Activated CD4-positive, alpha-beta T cell treated with anti-CD3 and anti-CD28 coated beads, Interleukin-2, amount 10 ng/mL, durations not matched to agents 24 days and 14 days (primary cell): ENCODE measurements at places on chromosomes 1 and 21. TPM values are rescaled to one million over a fixed set of nuclear protein-coding genes. Genes with fewer than 3 reads are reported as not detected.

DNA sequence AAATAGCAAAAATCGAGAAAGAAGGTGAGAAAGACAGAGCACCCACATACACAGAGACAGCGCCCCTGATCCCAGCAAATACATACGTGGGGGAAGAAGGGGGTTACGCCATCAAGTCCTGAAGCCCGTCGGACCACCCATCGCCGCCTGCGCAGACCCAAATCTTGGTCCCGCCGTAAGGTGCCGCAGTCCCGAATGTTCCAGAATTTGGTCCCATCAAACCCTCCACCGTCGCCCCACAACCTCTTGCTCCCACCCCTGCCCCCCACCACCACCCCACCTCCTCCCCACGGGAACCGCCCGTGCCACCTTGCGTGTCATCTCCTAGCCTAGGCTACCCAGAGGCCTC is 71.7 kb downstream of the CD46 start:
- H3K36me3 ChIP-seq, result peaks cover 16% of the 10 kb centered on the region
- H3K4me1 ChIP-seq, result peaks cover 61% of the 10 kb centered on the region
- H3K4me3 ChIP-seq, result peak overlapping the region; percentile 83
- peaks cover 2% of the 10 kb centered on the region for H3K27me3 ChIP-seq
- no peak for DNase-seq
- H3K27ac ChIP-seq, result peak overlapping the region; percentile 92

GRCh38 chr1:64525116-64525686 is 55.3 kb downstream of the CACHD1 start:
- no peak for DNase-seq
- H3K4me3 ChIP-seq, result no peak overlapping the region
- no peaks in the 10 kb centered on the region for H3K4me1 ChIP-seq
- no peak overlapping the region for H3K27ac ChIP-seq
- peaks cover 9% of the 10 kb centered on the region for H3K27me3 ChIP-seq

DNA sequence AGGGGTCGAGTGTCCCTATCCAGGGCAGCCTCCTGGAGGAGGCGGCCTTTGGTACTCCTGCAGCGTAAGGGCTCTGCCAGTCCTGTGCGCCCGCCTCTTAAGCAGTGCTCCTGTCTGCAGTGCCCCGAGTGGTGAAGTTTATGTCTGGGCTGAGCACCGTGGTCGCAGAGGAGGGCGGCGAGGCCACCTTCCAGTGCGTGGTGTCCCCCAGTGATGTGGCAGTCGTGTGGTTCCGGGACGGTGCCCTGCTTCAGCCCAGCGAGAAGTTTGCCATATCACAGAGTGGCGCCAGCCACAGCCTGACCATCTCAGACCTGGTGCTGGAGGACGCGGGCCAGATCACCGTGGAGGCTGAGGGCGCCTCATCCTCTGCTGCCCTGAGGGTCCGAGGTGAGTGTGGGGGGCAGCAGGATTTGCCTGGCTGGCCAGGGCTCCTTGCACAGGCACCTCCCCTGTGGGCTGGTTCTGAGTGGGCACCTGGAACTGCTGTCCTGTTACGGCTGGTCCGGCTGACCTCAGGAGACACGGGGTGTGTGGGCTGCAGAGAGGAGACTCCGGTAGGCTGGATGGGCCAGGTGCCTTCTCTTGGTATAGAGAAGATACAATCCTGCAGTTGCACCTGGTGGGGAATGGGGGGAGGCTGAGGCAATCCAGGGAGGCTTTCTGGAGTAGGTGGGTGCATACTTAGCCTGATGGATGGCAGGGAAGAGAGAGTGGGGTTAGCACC is 66.8 kb downstream of the OBSCN start:
- peak overlapping the region; percentile 80 for H3K4me3 ChIP-seq
- H3K4me1 ChIP-seq, result peaks cover 6% of the 10 kb centered on the region
- H3K36me3 ChIP-seq, result no peaks in the 10 kb centered on the region
- H3K27me3 ChIP-seq, result no peaks in the 10 kb centered on the region

- H3K27ac ChIP-seq, result no peak overlapping the region
- H3K4me1 ChIP-seq, result peaks cover 31% of the 10 kb centered on the region
- H3K36me3 ChIP-seq, result peaks cover 2% of the 10 kb centered on the region
- DNase-seq, result no peak
- no peaks in the 10 kb centered on the region for H3K27me3 ChIP-seq
- no peak overlapping the region for H3K4me3 ChIP-seq
Observed at GRCh38 chr1:174152427-174152826, 6.9 kb upstream of the RABGAP1L start.

DNA sequence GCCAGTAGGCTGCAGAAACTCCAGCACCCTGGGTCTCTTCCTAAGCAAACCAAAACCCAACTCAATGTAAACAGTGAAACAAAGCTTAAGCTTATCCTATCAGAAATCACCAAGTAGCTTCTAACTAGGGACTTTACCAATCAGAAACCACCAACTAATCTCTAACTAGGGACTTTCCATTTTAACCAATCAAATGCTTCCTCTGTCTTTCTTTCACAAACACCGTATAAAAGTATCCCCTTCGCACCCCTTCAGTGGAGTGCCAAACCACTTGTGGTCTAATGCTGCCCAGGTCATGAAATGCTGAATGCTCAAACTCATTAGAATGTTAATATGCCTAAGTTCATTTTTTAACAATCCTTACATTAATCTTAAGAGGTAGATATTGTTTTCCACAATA is 250.5 kb upstream of the DUSP10 start:
- H3K4me3 ChIP-seq, result no peak overlapping the region
- H3K27ac ChIP-seq, result no peak overlapping the region
- DNase-seq, result no peak
- peaks cover 1% of the 10 kb centered on the region for H3K36me3 ChIP-seq
- H3K4me1 ChIP-seq, result peaks cover 26% of the 10 kb centered on the region

DNA sequence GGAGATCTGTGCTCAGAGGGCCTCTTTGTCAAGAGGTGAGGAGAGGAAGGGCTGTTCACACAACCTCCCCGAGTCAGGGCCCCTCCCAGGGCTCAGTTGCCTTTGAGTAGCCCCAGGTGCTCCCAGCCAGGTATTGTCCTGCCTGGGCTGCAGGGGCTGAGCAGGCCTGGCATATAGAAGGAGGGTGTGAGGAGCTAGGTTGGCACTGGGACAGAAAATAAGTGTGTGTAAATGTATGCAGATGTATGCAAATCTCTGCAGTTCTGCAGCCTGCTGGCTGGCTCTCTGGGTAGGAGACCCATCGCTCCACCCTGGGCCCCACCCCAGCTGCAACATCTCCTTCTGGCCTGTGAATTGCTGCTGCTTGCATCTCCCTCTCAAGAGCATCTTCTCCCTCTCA is 52.4 kb downstream of the NAV1 start:
- H3K27ac ChIP-seq, result no peak overlapping the region
- H3K4me1 ChIP-seq, result no peaks in the 10 kb centered on the region

GRCh38 chr1:80594013-80594412 is 1206.7 kb upstream of the ADGRL2 start:
- H3K4me3 ChIP-seq, result no peak overlapping the region
- H3K36me3 ChIP-seq, result no peaks in the 10 kb centered on the region
- DNase-seq, result no peak

DNA sequence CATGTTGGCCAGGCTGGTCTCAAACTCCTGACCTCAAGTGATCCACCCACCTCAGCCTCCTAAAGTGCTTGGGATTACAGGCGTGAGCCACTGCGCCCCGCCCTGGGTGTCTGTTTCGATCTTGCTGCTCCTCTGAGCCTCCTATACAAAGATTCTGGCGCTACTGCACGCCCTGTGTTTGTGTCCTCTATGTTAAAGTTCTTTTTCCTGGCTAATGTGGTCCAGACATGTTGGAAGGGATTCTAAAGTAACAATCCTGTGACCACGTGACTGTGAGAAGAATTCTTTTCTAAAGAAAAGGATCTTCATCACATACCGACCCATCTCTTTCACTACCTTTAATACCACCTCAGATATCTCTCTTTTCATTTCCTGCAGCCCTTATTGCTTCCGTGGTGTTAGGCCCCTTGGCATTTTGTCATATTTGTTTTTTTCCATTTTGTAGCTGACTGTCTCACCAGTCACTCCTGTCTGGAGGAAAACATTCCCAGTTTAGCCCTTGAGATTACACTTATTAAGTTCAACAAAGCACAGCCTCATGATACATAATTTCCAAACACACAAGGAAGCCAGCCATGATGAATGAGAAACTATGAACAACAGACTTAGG is 27.2 kb upstream of the ENO1 start:
- H3K4me3 ChIP-seq, result no peak overlapping the region
- no peak for DNase-seq
- no peaks in the 10 kb centered on the region for H3K27me3 ChIP-seq
- H3K27ac ChIP-seq, result peak overlapping the region; percentile 60

RNPC3 gene
- 18.7 and 20.7 TPM in 2 replicates for total RNA-seq

GPR37L1 gene
- not detected in 2 replicates for total RNA-seq

DNA sequence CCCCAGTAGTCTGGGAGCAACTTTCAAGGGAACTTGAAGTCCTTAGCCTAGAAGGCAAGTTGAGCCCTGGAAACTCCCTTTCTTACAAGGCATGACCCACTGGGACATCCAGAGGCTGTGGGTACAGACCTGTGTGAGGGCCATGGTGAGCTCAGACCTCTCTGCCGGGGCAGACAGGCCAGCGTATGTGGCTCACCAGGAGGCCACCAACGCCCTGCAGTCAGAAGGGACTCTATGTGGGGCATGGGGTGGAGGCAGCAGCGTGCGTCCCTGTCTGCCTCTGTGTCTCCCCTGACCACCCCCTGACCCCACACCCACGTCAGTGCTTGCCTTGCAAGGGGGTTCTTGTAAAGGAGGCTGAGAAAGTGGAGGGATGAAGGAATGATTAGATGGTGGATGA is 10.8 kb downstream of the COQ8A start:
- peaks cover 12% of the 10 kb centered on the region for H3K4me1 ChIP-seq
- no peak overlapping the region for H3K4me3 ChIP-seq
- peaks cover 10% of the 10 kb centered on the region for H3K36me3 ChIP-seq
- H3K27ac ChIP-seq, result no peak overlapping the region
- peak; percentile 54 for DNase-seq

DNA sequence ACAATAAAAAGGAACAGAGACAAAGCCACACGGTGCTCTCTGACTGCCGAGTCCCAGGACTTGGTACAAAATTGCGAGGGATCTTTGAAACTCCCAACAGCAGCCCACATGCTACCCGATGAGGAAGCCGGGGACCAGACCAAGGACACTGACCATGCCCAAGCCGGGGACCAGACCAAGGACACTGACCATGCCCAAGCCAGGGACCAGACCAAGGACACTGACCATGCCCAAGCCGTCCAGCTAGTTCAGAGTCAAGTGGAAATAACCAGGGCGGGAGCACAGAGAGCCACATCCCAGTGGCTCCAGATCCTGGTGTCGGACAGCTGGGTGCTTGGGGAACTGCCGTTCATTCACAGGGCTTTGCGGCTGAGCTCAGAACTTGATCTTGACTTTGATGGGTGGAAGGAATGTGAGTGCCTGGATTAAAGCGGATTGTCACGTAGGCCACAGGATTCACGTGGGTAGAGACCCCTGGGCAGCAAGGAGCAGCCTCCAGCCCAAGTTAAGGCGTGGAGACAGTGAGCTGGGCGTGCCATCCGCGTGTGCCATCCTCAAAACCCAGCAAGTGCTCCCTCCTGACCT is 16.5 kb upstream of the TRAPPC10 start:
- H3K36me3 ChIP-seq, result no peaks in the 10 kb centered on the region
- no peaks in the 10 kb centered on the region for H3K4me1 ChIP-seq
- H3K27ac ChIP-seq, result no peak overlapping the region
- peaks cover 12% of the 10 kb centered on the region for H3K27me3 ChIP-seq
- no peak for DNase-seq
- no peak overlapping the region for H3K4me3 ChIP-seq

KCNA2 gene
- total RNA-seq, result 0.36 and 0.58 TPM in 2 replicates

DNA sequence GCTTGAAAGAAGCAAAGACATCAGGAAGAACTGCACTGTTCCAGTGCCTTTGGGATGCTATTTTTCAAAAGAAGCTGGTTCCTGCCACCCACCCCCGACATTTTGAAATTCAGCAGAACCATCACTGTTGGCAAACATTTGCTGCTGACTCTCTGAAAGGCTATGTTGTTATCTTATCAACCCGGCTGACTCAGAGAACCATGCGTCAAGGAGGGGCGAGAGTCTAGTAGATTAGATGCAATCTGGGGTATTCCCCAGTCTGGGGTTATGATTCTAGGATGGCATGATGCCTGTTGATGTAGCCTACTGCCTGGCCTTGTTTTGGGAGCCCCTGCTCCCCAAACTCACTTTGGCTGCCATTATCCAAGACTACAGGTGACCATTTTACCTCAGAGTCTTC is 267.8 kb upstream of the RUNX1 start:
- no peak for DNase-seq
- no peaks in the 10 kb centered on the region for H3K4me1 ChIP-seq
- H3K4me3 ChIP-seq, result no peak overlapping the region
- H3K27ac ChIP-seq, result no peak overlapping the region

DNA sequence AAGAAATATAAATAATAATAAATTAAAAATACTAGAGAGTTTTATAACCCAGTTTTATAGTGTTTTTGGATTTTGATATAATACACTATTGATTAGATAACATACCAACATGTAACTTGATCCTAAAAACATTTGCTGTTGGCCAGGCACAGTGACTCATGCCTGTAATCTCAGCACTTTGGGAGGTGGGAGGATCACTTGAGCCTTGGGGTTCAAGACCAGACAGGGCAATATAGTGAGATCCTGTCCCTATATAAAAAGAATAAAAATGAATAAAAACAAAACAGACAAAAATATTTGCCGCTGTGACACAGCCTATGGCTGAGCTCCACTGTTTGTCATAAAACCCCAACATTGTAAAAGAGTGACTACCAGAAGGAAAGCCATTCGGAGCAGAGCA is 26.1 kb downstream of the VPS13D start:
- no peak overlapping the region for H3K4me3 ChIP-seq
- H3K27ac ChIP-seq, result no peak overlapping the region
- no peaks in the 10 kb centered on the region for H3K27me3 ChIP-seq
- peaks cover 46% of the 10 kb centered on the region for H3K36me3 ChIP-seq
- DNase-seq, result no peak
- H3K4me1 ChIP-seq, result peaks cover 2% of the 10 kb centered on the region

GRCh38 chr1:23475134-23475628 is 8.8 kb downstream of the ASAP3 start:
- no peaks in the 10 kb centered on the region for H3K4me1 ChIP-seq
- H3K36me3 ChIP-seq, result no peaks in the 10 kb centered on the region
- H3K27me3 ChIP-seq, result peaks cover 25% of the 10 kb centered on the region

DNA sequence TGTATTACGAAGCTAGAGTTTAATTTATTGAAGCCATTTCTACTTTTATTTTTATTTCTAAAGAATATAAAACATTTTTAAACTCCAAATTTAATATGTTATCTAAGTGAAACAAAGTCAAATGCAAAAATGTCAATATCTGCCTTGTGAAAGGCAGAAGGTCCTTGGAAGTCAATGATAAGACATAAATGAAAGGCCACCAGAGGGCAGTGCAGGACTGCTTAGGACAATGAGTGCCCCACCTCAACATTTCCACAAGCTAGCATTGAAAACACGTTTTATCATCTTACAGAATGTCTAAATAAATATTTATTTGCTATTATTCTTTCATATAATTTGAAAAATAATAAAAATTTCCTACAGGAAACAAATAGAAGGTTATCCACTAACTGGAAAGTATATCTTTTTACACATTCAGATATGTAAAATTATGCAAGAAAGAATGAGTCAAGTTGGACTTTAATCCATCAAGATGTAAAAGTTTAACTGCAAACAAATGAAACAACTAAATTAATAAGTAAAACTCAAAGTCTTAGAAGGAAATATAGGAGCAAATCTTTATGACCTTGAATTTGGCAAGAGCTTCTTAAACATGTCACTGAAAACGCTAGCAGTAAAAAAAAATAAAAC is 140.1 kb upstream of the FMN2 start:
- no peak overlapping the region for H3K27ac ChIP-seq
- H3K36me3 ChIP-seq, result no peaks in the 10 kb centered on the region
- H3K27me3 ChIP-seq, result no peaks in the 10 kb centered on the region
- no peaks in the 10 kb centered on the region for H3K4me1 ChIP-seq
- DNase-seq, result peak; percentile 83

FCGR3B gene
- total RNA-seq, result not detected in 2 replicates

HSF2BP gene
- 1.3 TPM in 2 replicates for total RNA-seq

OR2L2 gene
- total RNA-seq, result 0.07 TPM in 2 replicates

SYT11 gene
- total RNA-seq, result 17.8 and 18.5 TPM in 2 replicates
